ENCODE measurements at places on chromosomes 1 and 21. TPM values are rescaled to one million over a fixed set of nuclear protein-coding genes. Genes with fewer than 3 reads are reported as not detected.

The HES4 gene
- 0.50 TPM for total RNA-seq

The SH2D2A gene
- total RNA-seq, result 84.0 TPM

The ANKRD65 gene
- not detected for total RNA-seq

The PADI4 gene
- total RNA-seq, result 0.95 TPM

The FNDC5 gene
- total RNA-seq, result not detected

The KRTAP11-1 gene
- not detected for total RNA-seq

The LCE3A gene
- total RNA-seq, result not detected

The CD48 gene
- total RNA-seq, result 327 TPM

The ASAP3 gene
- 0.24 TPM for total RNA-seq

The FAM72C gene
- 19.1 TPM for total RNA-seq

The LRRC53 gene
- total RNA-seq, result not detected

The CYYR1 gene
- total RNA-seq, result not detected

The MYBPH gene
- total RNA-seq, result not detected

The AMPD2 gene
- 123 TPM for total RNA-seq

The BSND gene
- not detected for total RNA-seq

The ANKRD34A gene
- total RNA-seq, result 2.4 TPM

The ABCB10 gene
- 32.4 TPM for total RNA-seq

The SLC6A9 gene
- 1.9 TPM for total RNA-seq

The RGS16 gene
- 0.63 TPM for total RNA-seq

The ILDR2 gene
- 4.3 TPM for total RNA-seq

The OPTC gene
- total RNA-seq, result not detected

The HRNR gene
- not detected for total RNA-seq

The FAM110D gene
- not detected for total RNA-seq

The CCDC24 gene
- total RNA-seq, result 1.3 TPM

The VWA1 gene
- total RNA-seq, result 0.29 TPM

The GDAP2 gene
- total RNA-seq, result 19.8 TPM

The NPR1 gene
- not detected for total RNA-seq

The OR6P1 gene
- total RNA-seq, result not detected

The SERTAD4 gene
- total RNA-seq, result not detected

The AMPD1 gene
- total RNA-seq, result not detected

The GBP2 gene
- total RNA-seq, result 95.8 TPM

The SRGAP2C gene
- total RNA-seq, result 32.2 TPM

The CRYAA gene
- not detected for total RNA-seq

The KRTAP12-2 gene
- total RNA-seq, result not detected

The CBR3 gene
- 29.6 TPM for total RNA-seq

The SMPDL3B gene
- 0.82 TPM for total RNA-seq

The INPP5B gene
- 40.2 TPM for total RNA-seq

The OLIG1 gene
- total RNA-seq, result not detected

The NUDT4B gene
- not detected for total RNA-seq

The NBPF20 gene
- total RNA-seq, result 0.08 TPM

The DEDD gene
- total RNA-seq, result 36.3 TPM

The SYT2 gene
- not detected for total RNA-seq

The MX1 gene
- total RNA-seq, result 584 TPM

The CD58 gene
- 24.7 TPM for total RNA-seq

The CELF3 gene
- not detected for total RNA-seq
